ENCODE measurements at places on chromosomes 11 and 22. TPM values are rescaled to one million over a fixed set of nuclear protein-coding genes. Genes with fewer than 3 reads are reported as not detected.

RASL10A gene
- 1.5 TPM for total RNA-seq

- peaks cover 36% of the 10 kb centered on the region for H3K27me3 ChIP-seq
- no peaks in the 10 kb centered on the region for H3K36me3 ChIP-seq
- DNase-seq, result no peak
- H3K4me3 ChIP-seq, result no peak overlapping the region
Observed at GRCh38 chr22:39938509-39939111, 21.6 kb upstream of the TMA7B start.

NCR3LG1 gene
- 3.3 TPM for total RNA-seq

- H3K27me3 ChIP-seq, result no peaks in the 10 kb centered on the region
- no peak overlapping the region for H3K4me3 ChIP-seq
- no peak overlapping the region for H3K27ac ChIP-seq
- no peaks in the 10 kb centered on the region for H3K4me1 ChIP-seq
- DNase-seq, result no peak
Observed at GRCh38 chr22:35756722-35757121, 39.0 kb downstream of the APOL5 start.

- H3K36me3 ChIP-seq, result no peaks in the 10 kb centered on the region
- no peak for DNase-seq
- H3K4me1 ChIP-seq, result peaks cover 6% of the 10 kb centered on the region
Observed at GRCh38 chr22:30565341-30565740, 9.1 kb downstream of the GAL3ST1 start.

DNA sequence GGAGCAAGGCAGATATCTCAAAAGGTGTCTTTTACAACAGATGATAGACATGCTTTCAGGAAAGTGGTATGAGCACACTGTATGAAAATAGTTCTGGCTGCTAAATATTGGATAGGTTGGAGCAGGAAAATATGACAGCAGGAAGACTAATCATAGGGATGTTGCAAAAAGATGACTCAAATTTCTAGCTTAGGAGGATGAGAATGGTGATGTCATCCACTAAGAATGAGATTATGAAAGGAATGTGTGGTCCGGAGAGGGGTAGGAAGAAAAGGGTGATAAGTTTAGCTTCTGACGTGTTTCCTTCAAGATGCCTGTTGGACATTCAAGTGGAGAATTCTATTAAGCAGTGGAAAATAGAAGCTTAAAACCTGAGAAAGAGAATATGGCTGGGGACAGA lies 46.4 kb downstream of the RCN1 start:
- H3K4me1 ChIP-seq, result peaks cover 13% of the 10 kb centered on the region
- H3K4me3 ChIP-seq, result no peak overlapping the region
- peak; percentile 98 for DNase-seq
- no peaks in the 10 kb centered on the region for H3K36me3 ChIP-seq

CCDC73 gene
- not detected for total RNA-seq

ADM gene
- total RNA-seq, result 78.7 TPM

RBX1 gene
- 49.4 TPM for total RNA-seq

GRCh38 chr11:75797792-75798191 lies 17.2 kb upstream of the UVRAG start:
- H3K36me3 ChIP-seq, result no peaks in the 10 kb centered on the region
- no peaks in the 10 kb centered on the region for H3K27me3 ChIP-seq
- H3K4me1 ChIP-seq, result peaks cover 6% of the 10 kb centered on the region
- no peak overlapping the region for H3K27ac ChIP-seq
- DNase-seq, result no peak
- H3K4me3 ChIP-seq, result no peak overlapping the region

GRCh38 chr22:27150544-27150941 lies 493.2 kb downstream of the MIAT start:
- peaks cover 10% of the 10 kb centered on the region for H3K4me1 ChIP-seq
- H3K4me3 ChIP-seq, result no peak overlapping the region
- no peaks in the 10 kb centered on the region for H3K27me3 ChIP-seq
- no peak for DNase-seq

DNA sequence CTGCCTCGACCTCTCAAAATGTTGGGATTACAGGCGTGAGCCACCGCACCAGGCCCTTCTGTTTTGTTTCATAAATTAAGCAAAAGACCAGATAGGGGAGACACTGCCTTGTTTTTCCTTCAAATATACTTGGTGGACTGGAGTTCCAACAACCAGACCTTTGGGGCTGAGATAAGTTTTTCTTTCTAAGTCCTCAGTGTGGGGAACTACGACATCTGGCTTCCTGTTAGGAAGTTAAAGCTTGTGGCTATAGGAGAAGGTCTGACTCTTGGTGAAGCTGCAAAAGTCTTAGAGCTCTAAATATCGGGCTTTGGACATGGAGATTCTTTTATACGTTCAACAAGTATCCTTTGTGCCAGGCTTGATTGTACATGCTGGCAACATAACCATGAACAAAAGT lies 64.1 kb upstream of the EED start:
- no peak overlapping the region for H3K27ac ChIP-seq
- H3K27me3 ChIP-seq, result no peaks in the 10 kb centered on the region
- H3K36me3 ChIP-seq, result no peaks in the 10 kb centered on the region
- H3K4me1 ChIP-seq, result peaks cover 13% of the 10 kb centered on the region
- no peak overlapping the region for H3K4me3 ChIP-seq
- no peak for DNase-seq

DNA sequence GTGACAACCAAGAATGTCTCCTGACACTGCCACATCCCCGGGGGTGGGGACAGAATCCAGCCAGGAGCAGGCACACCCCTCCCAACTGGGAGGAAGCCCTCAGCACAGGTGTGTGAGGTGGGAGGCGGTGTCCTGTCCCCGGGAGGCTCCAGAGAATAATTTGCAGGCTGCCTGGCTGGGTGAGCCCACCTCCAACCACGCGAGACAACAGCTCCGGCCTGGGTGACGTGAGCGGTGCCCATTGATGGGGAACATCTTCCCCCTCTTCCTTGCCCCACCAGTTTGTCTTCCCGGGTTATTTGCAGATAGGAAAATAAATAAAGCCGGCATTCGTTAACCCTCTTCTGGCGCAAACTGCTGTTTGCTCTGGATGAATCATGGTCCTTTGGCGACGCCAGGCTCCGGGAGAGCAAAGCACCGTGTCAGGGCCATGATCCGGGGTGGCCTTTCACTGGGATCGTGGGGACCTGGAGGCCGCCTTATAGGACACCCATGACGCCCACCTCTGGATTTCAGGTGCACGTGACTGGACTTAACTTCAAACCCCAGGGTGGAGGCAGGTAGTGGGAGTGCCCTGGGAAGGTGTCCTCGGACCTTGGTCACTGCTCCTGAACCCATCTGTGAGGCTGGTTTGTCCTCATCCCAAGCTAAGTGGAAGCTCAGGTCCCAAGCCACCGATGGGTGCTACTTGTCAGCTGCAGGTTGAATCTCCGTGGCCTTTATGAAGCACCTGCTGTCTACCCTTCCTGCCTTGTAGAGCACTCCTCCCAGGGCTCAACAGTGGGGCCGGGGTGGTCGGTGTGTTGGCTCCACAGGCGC lies 13.9 kb downstream of the CCND1 start:
- H3K27me3 ChIP-seq, result no peaks in the 10 kb centered on the region
- H3K4me1 ChIP-seq, result peaks cover 15% of the 10 kb centered on the region
- H3K36me3 ChIP-seq, result peaks cover 36% of the 10 kb centered on the region
- H3K4me3 ChIP-seq, result no peak overlapping the region
- no peak overlapping the region for H3K27ac ChIP-seq
- DNase-seq, result no peak

ARAP1 gene
- 31.9 TPM for total RNA-seq

CHRNA10 gene
- total RNA-seq, result 2.1 TPM

ABCC8 gene
- total RNA-seq, result not detected

PTPRJ gene
- total RNA-seq, result 17.4 TPM

DNA sequence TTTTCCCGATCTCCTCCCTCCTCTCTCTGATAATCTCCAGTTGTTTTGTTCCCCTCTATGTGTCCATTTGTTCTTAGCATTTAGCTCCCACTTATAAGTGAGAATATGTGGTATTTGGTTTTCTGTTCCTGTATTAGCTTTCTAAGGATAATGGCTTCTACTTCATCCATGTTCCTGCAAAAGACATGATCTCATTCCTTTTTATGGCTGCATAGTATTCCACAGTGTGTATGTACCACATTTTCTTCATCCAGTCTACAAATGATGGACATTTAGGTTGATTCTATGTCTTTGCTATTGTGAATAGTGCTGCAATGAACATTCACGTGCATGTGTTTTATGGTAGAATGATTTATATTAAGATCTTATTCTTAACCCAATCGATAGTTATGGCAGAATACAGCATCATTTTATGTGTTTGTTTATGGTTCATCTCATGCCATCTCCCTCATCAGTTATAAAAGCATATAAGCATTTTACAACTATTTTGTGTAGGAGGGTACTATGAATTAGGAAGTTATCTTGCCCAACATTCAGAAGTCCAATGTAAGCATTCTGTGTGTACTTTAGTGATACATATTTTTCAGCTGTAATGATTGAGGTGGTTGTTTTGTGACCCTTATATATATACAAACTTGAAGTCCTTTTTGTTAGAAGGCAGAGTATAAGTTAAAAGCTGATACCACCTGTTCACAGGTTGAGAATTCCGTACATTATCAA lies 3.2 kb downstream of the MS4A3 start:
- no peaks in the 10 kb centered on the region for H3K27me3 ChIP-seq
- no peak for DNase-seq
- no peak overlapping the region for H3K4me3 ChIP-seq

RNF121 gene
- total RNA-seq, result 73.4 TPM

FADS1 gene
- 56.7 TPM for total RNA-seq

POU2AF3 gene
- total RNA-seq, result 0.27 TPM

- no peak overlapping the region for H3K4me3 ChIP-seq
- no peaks in the 10 kb centered on the region for H3K27me3 ChIP-seq
- peak; percentile 30 for DNase-seq
- no peaks in the 10 kb centered on the region for H3K4me1 ChIP-seq
- H3K36me3 ChIP-seq, result peaks cover 11% of the 10 kb centered on the region
- H3K27ac ChIP-seq, result no peak overlapping the region
Observed at GRCh38 chr11:17148536-17148935, 59.2 kb downstream of the PIK3C2A start.

DNA sequence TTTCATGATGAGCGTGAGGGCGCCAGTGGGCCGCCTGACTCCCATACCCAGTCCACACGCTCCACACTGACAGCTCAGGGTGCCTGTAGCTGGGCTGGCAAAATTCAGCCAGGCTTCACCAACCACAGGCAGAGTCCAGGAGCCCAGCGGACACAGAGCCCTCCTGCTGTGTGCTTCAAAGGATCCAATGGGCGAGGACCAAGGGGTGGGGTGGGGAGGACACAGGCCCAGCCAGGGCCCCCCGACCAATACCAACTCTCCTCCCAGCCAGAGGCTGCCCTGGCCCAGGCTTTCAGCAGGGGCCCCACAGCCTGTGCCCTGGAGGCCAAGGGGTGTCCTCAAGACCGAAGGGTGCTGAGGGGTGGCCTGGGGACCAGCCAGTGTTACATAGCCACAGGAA lies 336.1 kb downstream of the CTTN start:
- no peaks in the 10 kb centered on the region for H3K27me3 ChIP-seq
- H3K36me3 ChIP-seq, result no peaks in the 10 kb centered on the region
- H3K4me1 ChIP-seq, result no peaks in the 10 kb centered on the region
- no peak overlapping the region for H3K4me3 ChIP-seq

- H3K4me3 ChIP-seq, result no peak overlapping the region
- H3K36me3 ChIP-seq, result no peaks in the 10 kb centered on the region
- no peaks in the 10 kb centered on the region for H3K27me3 ChIP-seq
- no peaks in the 10 kb centered on the region for H3K4me1 ChIP-seq
Observed at GRCh38 chr22:32313532-32313931, 44.1 kb upstream of the RFPL3 start.

DNA sequence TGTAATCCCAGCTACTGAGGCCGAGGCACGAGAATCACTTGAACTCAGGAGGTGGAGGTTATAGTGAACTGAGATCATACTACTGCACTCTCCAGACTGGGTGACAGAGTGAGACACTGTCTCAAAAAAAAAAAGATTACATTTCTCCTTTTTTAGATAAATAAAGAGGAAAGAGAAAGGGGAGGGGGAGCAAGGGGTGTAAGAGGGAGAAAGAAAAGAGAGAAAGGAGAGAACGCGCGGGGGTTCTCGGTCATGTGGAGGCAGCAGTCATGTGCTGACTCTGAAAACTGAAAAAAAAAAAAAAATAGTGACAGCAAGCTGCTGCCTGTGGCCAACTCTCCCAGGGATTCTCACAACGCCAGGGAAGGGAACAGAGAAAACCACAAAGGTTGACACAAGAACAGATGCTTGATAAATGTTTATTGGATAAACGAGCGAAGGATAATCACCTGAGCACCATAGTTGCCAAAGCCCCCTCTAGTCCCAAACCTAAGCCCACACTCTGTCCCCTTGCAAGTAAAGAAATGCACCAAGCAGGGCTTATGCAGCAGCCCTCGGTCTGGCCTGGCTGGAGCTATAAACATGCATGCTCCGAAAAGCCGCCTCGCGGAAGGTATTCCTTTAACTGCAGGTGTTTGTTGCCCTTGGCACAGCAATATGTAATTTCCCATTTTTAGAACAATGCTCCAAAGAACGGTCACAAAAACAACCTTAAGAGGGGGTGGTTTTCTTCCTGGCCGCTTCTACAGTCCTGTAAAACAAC lies 14.5 kb downstream of the SCGB1A1 start:
- no peak for DNase-seq
- no peaks in the 10 kb centered on the region for H3K27me3 ChIP-seq
- no peak overlapping the region for H3K27ac ChIP-seq
- no peak overlapping the region for H3K4me3 ChIP-seq
- H3K4me1 ChIP-seq, result peaks cover 30% of the 10 kb centered on the region

JAML gene
- total RNA-seq, result not detected

FGF19 gene
- not detected for total RNA-seq

NCF4 gene
- not detected for total RNA-seq

- H3K27me3 ChIP-seq, result peaks cover 20% of the 10 kb centered on the region
- no peaks in the 10 kb centered on the region for H3K36me3 ChIP-seq
- no peaks in the 10 kb centered on the region for H3K4me1 ChIP-seq
- no peak overlapping the region for H3K27ac ChIP-seq
- no peak overlapping the region for H3K4me3 ChIP-seq
- DNase-seq, result no peak
Observed at GRCh38 chr11:2154195-2154585, 6.8 kb downstream of the INS start.

DNA sequence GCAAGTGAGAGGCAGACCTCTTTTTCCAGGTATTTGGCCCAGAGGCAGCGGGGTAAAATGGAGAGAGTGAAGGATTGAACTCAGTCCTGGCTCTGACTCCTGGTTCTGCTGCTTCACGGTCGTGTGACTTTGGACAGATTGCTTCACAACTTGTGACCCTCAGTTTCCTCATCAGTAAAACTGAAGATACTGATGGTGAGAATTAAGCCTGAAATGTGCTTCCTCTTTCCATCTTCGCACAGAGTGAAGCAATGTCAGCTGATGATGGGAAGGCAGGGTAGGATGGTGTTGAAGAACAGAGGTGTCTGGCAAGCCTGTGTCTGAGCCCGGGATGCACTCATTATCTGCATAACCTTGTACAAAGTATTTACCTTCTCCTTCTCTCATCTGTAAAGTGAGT lies 59.0 kb downstream of the UBASH3B start:
- H3K27ac ChIP-seq, result no peak overlapping the region
- no peaks in the 10 kb centered on the region for H3K27me3 ChIP-seq
- peaks cover 29% of the 10 kb centered on the region for H3K4me1 ChIP-seq
- no peak overlapping the region for H3K4me3 ChIP-seq
- DNase-seq, result no peak

KRTAP5-10 gene
- not detected for total RNA-seq

SAA1 gene
- 0.43 TPM for total RNA-seq

All from astrocyte (in vitro differentiated cells and primary cell).